NCI-H1092 (cell line): ENCODE measurements at places on chromosomes 16 and 17.
A peak's percentile ranks its signal among the peaks of the same experiment; 100 is the strongest.

DNA sequence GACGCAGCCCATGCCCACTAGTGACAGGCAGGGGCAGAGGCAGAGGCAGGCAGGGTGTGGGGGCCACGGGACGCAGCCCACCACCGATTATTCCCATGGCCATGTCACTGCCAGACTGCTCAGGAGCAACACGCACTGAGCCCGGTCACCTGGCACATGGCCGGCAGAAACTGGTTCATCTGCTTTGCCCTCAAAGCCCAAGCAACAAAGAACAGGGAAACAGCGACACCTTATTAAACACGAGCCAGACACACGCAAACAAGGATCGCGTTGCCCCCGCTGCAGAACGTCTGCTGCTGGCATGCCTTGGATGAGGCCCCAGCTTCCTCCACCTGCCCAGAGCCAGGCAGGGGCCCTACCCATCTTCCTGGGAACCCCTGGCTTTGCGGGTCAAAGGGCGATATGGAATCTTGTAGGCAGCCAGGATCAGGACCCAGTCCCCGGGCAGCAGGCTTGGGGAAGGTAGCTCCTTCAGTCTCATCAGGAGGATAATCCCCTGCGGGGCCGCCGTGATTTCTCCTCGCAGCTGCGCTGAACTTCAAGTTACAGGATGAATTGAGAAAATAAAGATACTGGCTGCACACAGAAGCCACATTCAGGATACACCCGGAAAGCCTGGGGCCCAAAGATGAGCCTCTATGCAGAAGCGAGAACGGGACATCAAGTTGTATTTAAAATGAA, 4.8 kb downstream of the TBC1D16 start:
- DNase-seq: peak; percentile 87

GRCh38 chr16:11976850-11977375, 379 bp downstream of the SNX29 start:
- no peak for DNase-seq

- DNase-seq: no peak
Observed at GRCh38 chr16:82703871-82704768, 77.4 kb downstream of the CDH13 start.

DNA sequence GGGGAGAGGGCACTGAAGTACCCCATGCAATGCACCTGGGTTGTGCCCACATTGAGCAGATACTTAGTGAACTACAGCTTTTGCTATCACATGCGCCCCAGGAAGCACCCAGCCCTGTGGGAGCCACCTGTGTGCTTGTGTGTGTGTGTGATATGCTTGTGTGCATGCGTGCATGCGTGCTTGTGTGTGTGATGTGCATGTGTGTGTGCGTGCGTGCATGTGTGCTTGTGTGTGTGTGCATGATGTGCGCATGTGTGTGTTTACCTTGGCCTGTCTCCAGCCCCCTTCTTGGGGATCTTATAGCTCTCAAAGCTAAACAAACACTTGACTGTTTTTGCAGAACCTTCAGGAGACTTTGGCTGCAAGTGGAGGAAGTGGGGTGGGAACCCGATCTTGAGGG, 841 bp downstream of the C16orf89 start:
- no peak for DNase-seq

DNA sequence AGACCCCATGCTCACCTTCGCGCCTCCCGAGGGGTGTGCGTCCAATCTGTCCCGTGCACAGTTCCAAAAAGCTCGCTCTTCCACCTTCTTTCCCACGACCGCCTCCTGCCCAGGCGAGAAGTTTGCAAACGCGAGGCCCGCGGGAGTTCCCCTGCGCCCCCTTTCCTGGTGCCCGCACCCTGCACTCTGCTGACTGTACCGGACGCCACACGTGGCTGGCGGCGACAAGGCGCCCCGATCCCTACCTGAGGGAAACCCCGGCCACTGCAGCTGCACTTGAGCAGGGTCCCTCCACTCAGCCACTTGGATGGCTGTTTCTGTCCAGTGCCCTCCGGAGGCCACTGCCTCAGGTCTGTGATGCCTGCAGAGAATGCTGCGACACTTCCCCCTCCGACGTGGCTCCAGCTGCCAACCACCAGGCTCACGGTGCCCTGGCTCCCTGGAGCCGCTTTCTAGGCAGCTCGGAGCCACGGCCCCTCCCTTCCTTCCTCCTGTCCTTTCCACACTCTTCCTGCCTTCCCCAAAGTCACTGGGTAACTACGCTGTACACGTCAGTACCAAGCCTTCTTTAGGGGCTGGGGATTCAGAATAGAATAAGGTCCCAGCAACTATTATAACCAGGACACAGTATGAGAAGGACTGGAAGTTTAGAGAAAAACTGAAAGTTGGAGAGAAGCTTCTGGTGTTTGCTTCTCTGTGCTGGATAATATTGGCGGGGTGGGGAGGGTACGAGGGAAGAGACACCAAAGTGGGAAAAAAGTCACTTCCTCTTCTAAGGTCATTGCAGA, at the start of gene MLKL:
Gene MLKL (minus strand): TSS at position 425 of the 788 bp plus-strand sequence. CDS start 5,105 bp downstream, outside the sequence.
- DNase-seq: no peak

DNA sequence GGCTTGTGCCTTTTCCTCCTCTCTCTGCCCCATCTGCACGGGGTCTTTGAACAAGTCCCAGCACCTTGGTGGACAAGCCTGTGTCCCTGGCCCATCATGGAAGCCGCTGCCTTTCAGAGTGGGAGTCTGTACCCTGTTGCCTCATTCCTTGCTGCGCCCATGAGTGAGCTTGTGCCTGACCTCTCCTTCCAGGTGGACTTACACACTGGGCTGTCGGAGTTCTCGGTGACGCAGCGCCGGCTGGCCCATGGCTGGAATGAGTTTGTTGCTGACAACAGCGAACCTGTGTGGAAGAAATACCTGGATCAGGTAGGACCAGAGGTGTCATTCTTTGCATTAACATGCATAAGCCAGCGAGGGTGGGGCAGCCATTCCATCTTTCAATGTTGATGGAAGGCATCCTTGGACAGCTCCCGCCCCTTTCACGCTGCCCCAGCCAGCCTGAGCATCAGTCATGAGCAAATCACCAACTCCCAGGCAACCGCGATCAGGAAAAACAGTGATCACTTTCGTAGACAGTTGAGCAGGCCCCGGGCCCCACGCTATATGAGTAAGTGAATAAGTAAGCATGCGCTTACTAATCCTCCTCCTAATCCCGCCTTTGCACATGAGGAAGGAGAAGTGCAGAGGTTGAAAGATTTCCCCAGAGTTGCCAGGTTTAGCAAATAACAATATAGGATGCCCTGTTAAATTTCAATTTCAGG, 36.8 kb downstream of the ATP2C2 start:
- no peak for DNase-seq

DNA sequence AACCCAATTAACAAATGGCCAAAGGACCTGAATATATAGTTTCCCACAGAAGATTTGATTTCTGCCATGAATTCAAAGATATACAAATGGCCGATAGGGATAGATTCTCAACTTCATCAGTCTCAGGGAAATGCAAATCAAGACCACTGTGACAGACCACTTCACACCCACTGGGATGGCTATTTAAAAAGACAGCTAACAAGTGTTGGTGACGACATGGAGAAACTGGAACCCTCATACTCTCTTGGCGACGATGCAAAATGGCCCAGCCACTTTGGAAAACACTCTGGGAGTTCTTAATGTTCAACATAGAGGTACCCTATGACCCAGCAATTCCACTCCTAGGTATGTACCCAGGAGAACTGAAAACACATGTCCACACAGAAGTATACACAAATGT, 17.4 kb upstream of the KREMEN2 start:
- DNase-seq: no peak

- peak; percentile 4 for DNase-seq
Observed at GRCh38 chr16:11016993-11017392, 72.6 kb downstream of the CLEC16A start.

DNA sequence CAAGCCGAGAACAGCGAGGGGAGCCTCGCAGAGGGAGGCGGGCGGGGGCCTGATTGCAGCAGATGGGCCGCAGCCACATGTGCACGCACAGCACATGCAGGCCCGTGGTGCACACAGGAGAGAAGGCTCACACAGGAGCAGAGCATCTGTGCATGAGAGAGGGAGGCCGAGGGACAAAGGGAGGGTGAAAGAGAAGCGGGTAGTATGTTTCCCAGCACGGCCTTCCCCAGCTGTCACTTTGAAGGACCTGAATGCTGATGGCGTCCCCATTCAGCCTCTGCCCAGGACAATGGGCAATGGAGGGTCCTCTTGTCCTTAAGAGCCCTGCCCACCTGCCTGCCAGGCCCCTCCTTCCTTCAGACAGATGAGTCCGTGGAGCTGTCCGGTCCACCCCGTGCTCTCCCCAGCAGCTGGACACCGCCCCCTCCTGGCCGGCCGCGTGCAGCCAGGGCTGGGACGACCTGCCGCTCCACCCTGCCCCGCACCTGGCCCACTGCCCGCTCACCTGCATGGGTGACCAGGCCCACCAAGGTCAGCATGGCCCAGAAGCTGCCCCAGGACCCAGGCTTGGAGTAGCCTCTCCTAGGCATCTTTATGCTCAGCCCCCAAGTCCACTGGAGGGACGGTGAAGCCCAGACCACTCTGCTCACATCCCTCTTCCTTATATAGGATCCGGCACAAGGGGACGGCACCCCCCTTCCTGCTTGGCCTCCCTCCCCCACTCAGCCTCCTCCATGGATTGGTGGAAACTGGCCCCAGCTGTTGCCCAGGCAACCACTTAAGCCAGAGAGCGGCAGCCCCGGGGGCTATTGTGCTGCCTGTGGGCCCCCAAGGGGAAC, at the start of gene BTBD17:
Gene BTBD17 (minus strand): TSS at position 639 of the 839 bp plus-strand sequence. CDS start 49 bp downstream, at position 590.
- DNase-seq: peak; percentile 94

DNA sequence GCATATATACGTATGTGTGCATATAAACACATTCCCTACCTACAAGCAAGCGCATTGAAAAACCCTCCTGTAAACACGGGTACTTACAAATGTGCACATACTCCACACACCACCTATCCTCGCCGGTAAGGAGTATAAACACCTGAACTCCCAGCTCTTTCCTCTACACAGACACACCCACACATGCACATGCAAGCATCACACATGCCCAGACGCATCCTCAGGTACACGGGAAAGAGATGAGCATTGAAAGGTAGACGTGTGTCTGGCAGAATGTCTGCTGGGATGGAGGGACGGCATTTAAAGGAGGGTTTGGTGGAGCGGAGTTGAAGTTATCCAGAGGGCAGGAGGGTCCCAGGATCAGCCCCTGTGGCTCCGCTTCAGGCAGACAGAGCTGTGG, 4.7 kb upstream of the SMTNL2 start:
- no peak for DNase-seq

DNA sequence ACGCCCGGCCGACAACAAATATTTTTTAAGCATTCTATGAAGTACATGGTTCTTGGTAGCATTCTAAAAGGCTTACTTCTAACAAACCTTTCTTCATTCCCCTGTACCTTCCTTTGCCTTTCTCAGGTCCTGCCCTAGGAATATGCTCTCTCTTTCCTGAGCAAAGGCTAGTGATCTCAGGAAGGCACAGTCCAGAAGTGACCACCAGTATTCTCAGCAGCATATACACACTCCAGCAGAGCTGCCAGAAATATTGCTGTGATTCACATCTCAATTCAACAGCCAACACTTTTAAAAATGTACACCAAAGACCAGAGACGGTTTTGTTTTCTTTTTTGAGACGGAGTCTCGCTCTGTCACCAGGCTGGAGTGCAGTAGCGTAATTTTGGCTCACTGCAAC, 41.4 kb upstream of the ANKFY1 start:
- no peak for DNase-seq

DNA sequence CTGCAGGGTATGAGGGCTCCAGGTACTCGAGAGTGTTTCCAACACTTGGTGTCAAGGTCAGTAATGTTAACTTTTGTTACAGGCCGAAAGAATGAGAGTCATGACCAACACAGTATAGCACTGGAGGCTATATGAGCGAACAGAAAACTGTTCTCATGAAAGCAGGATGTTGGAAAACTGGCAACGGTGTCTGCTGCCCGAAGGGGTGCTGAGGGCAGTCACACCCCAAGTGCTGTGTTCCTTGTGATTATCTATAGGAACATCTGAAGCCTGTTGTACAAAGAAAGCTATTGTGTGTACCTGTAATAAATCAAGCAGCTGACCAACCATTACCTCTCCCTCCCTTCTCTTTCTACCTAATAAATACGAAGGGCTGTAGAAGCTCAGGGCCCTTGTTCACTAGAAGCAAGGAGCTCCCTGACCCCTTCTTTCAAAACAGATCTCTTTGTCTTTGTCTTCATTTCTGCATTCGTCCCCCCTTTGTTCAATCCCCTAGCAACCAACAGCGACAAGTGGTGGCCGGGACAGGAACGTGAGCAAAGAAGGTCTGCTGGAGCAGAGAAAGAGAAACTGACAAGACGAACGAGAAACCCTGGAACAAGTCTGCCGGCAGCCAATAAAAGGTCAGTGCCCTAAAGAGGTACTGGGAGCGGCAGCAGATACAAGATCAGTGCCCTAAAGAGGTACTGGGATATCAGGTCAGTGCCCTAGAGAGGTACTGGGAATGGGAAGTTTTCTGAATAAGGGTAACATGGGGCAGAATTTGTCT, 7.6 kb downstream of the CD300LD start:
- DNase-seq: no peak

DNA sequence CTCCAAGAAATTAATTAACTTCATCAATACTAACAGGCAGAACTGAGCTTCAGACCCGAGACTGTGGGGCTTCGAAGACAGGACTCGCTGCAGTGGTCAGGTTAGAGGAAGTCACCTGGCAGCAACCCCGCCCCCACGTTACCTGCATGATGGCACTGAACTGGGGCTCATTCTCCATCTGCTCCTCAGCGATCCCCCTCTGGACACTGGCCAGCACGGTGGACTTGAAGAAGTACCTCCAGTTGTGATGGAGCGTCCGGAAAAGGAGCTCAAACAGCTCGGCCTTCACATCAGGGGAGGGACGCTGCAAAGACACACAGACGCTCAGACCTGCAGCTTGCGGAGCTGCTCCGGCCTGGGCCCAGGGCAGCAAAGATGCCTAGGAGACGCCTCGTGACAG, 40.9 kb upstream of the GSG1L start:
- DNase-seq: no peak

GRCh38 chr16:83826146-83826913, 18.6 kb downstream of the HSBP1 start:
- peak; percentile 59 for DNase-seq

- DNase-seq: no peak
Observed at GRCh38 chr17:69637446-69638156, 223.1 kb downstream of the MAP2K6 start.

GRCh38 chr17:45273551-45273957, 11.7 kb upstream of the SPATA32 start:
- DNase-seq: no peak

GRCh38 chr16:30063278-30063892, 2.2 kb upstream of the ALDOA start:
- no peak for DNase-seq

GRCh38 chr16:4519274-4520058, 19.1 kb downstream of the CDIP1 start:
- no peak for DNase-seq

GRCh38 chr16:23941963-23942564, 106.3 kb downstream of the PRKCB start:
- DNase-seq: no peak

- no peak for DNase-seq
Observed at GRCh38 chr16:10932959-10933710, 9.1 kb downstream of the DEXI start.

- no peak for DNase-seq
Observed at GRCh38 chr16:58462499-58462996, 37.4 kb upstream of the NDRG4 start.
